ENCODE measurements at places on chromosomes 16 and 17. TPM values are rescaled to one million over a fixed set of nuclear protein-coding genes. Genes with fewer than 3 reads are reported as not detected.

PIGL gene
- 13.6 TPM for total RNA-seq

ZFHX3 gene
- 10.4 TPM for total RNA-seq

LDHD gene
- 12.2 TPM for total RNA-seq

MT1F gene
- total RNA-seq, result 32.7 TPM

KCNJ18 gene
- total RNA-seq, result not detected

NPIPB6 gene
- not detected for total RNA-seq

CRHR1 gene
- 0.13 TPM for total RNA-seq

PPP1R1B gene
- 64.1 TPM for total RNA-seq

ZG16B gene
- 0.90 TPM for total RNA-seq

NAGS gene
- 0.09 TPM for total RNA-seq

Data from pancreas (tissue), 10 donors.